Dermis blood vessel endothelial cell (primary cell): ENCODE measurements at places on chromosomes 2 and 18.

DNA sequence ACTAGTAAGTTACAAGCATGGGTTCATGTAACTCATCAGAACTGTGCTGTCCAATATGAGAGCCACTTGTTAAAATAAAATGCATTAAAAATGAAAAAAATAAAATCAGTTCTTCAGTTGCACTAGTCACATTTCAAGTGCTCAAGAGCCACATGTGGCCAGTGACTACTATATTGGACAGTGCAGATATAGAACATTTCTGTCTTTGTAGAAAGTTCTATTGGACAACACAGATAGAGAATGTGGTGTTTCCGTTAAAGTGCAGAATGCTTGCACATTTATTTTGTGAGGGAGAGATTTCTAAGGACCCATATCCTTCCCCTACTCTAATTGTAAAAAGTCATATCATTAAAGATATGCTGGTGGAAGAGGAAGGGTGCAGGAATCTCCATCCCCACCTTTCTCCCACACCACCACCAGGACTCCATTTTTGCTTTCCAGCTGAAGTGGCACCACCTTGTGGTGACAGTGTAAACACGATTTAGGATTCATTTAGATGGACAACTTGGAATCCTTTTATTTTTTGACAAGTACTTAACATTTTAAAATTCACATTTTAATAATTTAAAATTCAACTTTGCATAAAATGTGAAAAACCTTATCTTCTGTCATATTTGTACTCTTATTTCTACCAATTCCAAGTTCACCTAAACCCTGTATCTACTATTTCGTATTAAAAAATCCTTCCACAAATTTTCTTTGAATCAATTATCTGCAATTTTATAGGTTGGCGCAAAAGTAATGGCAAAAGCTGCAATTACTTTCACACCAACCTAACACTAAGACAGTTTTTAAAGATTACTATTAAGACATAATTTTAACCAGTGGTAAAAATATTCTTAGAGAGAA lies 9.4 kb upstream of the CD302 start:
- DNase-seq: peak; percentile 82

DNA sequence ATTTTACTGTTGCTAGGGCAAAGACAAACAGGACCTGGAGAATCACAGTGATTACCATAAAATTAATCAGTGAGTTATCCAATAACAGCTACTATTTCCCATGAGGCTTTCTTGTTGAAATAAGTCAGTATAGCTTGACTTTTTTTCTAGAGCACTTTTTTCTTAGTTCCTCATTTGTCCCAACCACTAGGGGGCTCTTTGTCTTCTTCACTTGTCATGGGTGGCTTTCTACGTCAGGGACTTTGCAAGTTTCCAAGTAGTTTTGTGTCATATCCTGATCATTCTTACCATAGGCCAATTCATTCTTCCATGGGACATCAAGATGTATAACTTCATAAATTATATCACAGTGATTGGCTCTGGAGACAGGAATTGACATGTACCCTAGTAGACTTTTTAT lies 1019.6 kb upstream of the PIK3C3 start:
- DNase-seq: no peak

GRCh38 chr2:123890148-123890547 lies 134.9 kb upstream of the CNTNAP5 start:
- no peak for DNase-seq

GRCh38 chr2:44655401-44655864 lies 286.1 kb upstream of the SIX3 start:
- no peak for DNase-seq

DNA sequence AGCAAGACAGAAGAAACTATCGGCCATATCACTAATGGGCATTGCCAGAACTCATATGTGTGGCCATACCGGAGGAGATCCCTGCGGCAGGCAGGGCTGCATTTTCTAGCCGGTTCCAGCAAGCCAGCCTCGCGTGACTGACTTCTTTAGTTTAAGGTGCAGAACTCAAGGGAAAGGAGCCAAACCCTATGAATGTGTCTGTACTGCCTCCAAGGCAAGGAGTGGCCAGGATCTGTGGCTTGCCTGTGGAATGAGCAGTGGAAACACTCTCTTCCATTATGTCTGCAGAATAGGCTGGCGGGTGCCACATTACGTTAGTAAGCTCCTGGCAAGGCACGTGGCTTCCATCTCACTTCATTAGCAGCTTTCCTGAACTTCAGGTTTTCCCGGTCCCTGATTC lies 137.6 kb downstream of the ATL2 start:
- no peak for DNase-seq

GRCh38 chr2:197208024-197208423 lies 102.6 kb downstream of the ANKRD44 start:
- DNase-seq: no peak

DNA sequence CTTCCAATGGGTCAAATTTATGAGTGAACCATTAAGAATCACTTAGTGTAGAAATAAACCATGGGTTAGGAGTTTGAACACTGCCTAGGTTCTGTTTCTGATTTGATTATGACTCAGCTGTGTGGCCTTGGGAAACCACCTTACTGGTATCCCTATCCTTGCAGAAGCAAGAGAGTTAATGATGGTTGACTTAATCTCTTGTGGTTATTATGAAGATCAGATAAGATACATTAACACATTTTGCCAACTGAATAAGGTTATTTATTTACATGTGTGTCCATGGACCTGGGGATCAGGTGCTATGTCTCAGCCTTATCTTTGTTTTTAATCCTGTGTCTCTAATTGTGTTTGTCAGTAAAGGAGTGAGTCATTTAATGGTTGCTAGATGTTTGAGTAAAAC lies 5.4 kb upstream of the KCNJ13 start:
- DNase-seq: peak; percentile 26

GRCh38 chr2:135119582-135119981 lies 67.5 kb downstream of the RAB3GAP1 start:
- no peak for DNase-seq

DNA sequence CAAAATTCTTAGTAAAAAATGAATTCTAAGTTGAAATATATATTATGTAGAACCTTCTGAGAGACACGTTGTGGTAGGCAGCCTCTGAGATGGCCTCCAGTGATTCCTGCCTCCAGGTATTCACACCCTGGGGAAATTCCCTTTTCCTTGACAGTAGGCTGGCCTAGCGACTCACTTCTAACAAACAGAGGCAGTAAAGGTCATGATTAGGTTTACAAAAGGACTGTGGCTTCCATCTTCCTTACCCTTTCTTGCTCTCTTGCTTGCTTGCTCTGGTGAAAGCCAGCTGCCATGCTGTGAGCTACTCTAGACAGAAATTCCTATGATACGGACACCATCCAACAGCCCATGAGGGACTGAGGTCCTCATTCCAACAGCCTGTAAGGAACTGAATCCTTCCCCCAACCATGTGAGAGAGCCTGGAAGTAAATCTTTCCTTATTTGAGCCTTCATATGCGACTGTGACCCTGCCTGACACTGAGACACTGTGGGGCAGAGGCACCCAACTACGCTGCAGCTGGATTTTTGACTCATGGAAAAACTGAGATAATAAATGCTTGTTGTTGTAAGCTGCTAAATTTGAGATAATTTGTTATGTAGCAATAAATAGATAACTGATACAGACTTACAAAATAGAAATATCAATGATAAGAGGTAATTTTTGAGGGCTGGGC lies 32.7 kb upstream of the SERTAD2 start:
- no peak for DNase-seq

DNA sequence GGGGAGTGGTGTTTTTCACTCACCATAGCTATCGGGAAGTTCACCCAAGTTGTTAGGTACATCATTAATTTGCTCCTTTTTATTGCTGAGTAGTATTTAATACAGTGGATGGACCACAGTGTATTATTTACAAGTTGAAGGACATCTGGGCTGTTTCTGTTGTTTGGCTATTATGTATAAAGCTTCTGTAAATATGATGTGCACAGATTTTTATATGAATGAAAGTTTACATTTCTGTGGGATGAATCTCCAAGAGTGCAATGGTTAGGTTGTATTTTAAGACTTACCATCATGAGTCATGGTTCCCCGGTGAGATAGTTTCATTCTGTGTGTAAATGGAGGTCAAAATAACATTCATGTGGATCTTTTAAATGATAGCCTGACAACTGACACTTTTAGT lies 337.4 kb downstream of the PTPRM start:
- no peak for DNase-seq

GRCh38 chr2:201228912-201229290 lies 31.4 kb upstream of the CASP8 start:
- no peak for DNase-seq

DNA sequence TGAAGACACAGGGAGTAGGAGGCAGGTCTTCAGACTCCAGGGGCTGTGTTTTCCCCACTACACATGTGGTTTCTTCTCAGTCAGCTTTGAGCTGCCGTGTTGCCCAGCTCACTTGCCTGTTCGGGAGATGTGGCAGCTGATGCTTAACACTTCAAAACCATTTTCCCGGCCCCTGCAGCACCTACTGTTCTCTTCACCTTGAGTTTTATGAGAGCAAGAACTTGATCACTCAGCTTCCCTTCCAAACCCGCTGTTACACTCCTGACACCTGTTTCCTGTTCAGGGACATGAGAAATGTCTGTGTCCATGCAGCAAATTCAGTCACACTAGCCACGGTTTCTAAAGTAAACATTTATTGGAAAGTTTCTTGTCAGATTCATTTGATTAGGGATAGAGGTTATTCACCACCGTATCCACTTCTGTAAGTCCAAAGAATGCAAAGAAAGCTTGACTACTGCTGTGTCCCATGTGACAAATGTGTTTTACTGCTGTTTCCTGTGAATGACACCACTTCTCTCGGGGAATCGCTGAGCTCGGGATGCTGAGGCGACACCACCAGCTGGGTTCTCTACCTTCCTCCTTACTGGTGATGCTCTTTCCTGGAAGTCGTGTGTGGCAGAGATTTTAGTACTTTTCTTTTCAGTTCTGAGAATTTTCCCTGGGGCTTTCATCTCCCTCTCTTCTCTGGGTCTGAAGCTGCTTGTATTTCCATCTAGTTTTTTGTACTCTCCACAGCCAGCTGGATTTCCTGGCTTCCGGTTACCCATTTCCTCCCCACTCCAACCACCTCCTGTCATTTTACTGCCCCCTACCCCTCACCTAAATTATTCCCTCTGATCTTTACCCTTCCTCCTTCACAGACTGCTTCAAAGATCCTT lies 91.7 kb downstream of the KLF7 start:
- DNase-seq: peak; percentile 65

- DNase-seq: no peak
Observed at GRCh38 chr2:25817630-25818029, 60.7 kb downstream of the ASXL2 start.

DNA sequence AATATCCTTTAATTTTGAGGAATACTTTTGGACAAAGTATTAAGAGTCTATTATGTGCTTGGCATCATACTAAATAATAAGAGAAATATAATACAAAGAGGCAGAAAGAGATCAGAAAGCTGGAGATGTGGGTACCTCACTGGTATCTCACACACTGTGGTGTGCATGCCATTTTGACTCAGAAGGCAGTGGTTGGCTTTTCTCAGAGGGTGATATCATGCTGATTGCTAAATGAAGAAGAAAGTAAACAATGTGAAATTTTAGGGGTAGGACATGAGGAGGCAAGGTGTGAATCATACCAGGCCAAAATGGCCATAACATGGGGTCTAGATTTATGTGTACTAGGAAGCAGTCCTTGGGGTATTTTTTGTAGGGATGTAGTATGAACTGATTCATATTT lies 16.6 kb upstream of the SPOPL start:
- no peak for DNase-seq

DNA sequence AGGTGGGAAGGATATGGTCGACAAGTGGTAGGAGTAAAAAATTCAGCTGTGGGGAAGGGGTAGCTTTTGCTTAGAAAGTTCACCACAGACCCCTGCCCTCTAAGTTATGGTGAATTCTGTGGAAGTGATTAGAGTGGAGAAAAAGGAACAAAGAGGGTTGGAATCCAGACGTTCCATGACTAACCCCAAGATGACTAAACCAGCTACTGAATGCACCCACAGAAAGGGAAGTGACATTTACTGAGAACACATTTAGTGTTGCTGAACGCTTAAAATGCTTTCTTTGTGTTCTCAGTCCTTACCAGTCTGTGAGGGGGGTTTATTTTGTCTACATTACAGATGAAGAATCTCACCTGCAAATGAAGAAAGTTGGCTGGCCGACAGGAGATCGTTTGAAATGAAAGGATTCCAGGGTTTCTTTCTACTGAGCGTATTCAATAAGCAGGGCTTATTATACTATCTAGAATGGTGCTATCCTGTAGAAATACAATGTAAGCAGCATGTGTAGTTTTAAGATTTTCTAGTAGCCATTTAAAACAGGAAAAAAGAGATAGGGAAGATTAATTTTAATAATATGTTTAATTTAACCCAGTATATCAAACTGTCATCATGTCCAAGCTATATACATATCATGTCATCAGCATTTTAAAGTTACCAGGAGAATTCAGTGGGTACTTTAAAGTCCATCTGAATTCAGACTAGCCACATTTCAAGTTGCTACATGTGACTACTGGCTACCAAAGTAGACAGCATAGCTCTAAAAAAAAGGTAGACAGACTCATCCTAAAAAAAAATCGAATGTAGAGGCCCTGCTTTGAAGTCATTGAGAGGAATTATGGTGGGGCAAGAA lies 60.1 kb downstream of the LIMS1 start:
- peak; percentile 94 for DNase-seq
